CD4-positive, alpha-beta T cell treated with Interleukin-10 for 1 hour (primary cell): ENCODE measurements at places on chromosomes 3 and 15.
A peak's percentile ranks its signal among the peaks of the same experiment; 100 is the strongest.

- no peak for DNase-seq
Observed at GRCh38 chr3:77815467-77815866, 775.6 kb downstream of the ROBO2 start.

DNA sequence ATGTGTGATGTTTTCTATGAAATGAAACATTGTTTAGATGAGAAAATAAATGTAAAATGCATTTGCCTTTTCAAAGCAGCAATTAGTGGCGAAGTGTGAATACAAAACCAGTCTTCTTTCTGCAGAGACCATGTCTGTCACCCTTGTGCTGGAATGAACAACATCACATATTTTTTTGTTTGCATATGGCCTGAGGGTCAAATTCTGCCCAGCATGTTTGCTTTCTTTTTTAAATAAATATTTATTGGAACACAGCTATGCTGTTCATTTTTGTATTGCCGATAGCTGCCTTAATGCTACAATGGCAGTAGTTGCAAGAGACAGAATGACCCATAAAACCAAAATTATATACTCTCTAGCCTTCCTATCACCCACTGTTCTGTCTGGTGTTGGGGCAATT is 75.3 kb upstream of the SNRPN start:
- DNase-seq, result no peak

DNA sequence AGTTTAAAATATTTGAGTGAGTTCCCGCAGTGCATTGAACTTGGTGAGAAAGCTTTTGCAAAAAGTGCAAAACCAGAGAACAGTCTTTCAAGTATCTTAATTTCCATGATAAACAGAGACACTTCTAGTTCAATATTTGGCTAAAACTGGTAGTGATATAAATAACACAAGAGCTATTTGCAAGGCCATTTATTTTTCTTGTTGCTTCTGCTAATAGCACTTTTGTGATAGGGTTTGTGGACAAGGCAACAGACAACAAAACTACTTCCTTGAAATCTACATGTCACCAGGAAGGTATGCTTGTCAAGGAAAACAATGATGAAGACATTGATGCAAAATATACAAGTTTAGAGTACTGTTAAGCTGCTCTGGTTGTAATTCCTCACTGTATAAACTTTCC is 1225.1 kb downstream of the OTOL1 start:
- no peak for DNase-seq

DNA sequence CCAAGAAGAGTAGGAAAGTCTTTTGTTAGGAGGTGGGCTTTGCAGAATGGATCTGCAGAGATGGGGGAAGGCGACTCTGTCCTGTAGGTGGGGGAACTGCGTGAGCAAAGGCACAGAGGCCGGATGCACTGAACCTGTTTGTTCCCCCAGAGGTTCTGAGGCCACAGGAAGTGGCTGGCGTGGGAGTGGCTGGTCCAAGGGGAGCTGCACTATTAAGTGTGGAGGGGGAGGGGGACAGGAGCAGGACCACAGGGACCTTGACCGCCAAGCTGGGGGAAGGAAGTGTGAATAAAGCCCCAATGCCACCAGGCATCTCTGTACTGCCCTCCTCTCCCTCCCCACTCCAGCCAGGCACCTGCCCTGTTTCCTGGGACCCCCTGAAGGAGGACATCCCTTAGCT is 51.8 kb downstream of the CYP11A1 start:
- DNase-seq, result peak; percentile 14

GRCh38 chr15:70362350-70362749 is 264.6 kb upstream of the TLE3 start:
- no peak for DNase-seq

GRCh38 chr3:8746780-8747345 is 13.3 kb downstream of the CAV3 start:
- DNase-seq, result no peak

DNA sequence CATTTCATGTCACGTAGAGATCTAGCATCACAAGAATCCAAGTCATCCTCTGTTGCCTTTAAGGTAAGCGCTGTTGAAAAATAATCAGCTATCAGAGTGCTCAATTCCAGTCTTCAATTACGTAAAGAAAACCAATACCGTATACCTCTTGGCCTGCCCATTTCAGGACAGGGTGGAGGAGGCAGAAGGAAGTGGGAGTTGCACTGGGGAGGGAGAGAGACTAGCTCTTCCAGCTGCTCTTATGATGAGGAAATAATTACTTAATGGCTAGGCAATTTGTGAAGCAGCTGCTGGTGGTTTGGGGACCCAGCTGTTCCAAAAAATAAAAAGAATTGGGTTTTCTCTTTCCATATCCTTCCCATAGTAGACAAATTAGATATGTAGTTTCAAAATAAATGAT is 365.8 kb upstream of the MCTP2 start:
- DNase-seq, result no peak

- no peak for DNase-seq
Observed at GRCh38 chr3:144241404-144241803, 269.8 kb downstream of the DIPK2A start.

DNA sequence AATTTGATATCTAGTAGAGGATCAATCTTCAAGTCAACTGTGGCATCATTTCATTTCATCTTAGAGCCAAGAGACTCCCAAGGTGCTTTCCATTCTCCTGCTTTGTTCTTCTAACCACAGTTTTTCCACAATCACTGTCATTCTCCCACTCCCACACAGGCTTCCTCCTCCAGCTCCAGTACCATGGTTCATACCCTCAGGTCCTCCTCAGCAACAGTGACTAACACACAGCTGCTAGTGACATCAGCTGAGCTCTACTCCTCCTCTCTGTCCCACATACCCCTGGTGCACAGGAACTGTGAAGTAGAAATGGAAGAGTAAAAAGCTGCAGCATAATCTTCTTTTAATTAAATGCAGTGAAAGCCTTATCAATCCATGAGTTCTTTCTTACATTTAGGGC is 200.2 kb upstream of the DPH6 start:
- no peak for DNase-seq

DNA sequence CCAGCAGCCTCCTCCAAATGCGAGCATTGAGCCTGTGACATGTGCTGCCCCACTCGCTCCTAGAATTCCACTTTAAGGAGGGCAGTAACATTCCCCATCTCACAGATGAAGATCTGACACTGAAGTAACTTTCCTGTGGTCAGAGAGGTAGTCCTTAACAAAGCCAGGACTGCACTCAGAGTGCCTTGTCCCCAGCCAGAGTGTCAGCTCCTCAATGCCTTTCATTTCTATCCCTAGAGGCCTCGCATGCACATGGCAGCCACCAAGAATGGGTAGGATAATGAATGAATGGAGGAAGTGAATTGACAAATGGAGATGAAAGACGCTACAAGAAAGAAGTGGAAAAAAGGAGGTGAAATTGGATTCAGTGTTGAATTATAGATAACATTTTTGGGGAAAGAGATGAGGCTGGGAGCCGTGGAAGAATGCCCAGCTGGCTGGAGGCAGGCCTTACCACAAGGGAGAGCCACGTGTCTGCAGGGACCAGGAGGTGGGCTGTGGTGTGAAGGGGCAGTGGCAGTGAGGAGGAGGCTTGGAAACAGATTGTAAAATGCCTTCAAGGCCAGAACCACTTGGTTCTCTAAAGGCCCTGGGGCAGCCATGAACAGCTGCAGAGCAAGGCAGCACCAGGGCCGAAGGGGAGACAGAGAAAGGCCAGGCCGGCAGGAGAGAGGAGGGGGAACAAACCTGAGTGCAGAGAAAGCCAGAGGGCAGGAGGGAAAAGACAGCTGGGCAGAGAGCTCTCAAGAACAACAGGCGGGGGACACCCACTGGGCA is 10.4 kb downstream of the CFAP92 start:
- no peak for DNase-seq

DNA sequence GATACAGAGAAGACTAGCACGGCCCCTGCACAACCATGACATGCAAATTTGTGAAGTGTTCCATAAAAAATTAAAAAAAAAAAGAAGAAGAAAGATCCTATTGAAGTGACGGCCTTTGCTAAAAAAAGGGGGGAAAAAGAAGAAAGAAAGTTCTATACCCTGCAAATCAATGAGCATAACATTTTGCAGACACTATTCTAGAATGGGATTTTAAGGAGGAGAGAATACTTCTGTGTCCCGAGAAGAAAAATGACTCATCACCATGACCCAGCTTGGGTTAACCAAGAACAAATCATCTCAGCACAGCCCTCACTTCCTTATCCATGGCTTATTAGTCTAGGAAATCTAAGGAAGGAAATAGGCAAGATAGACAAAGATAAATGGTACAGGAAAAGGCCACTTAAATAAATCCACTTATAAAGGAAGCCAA is 7.4 kb upstream of the SH3BP5 start:
- no peak for DNase-seq
